SK-N-DZ (cell line): ENCODE measurements at places on chromosomes 13 and 19.

DNA sequence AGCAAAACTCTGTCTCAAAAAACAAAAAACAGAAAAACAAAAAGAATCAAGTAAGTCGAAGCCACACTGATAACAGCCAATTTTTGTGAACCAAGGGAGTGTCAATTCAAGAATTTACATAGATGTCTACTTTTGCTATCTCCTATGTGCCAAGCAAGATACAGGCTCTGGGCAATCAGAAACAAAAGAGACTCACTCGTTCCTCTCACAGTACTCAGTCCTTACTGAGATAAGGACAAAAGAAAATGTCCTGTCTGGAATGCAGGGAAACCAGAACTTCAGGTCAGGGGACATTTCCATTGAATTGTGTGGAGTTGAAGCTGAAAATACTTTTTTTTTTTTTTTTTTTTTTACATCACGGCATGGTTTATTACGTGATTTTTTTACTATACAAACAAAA lies 53.0 kb downstream of the NLRP12 start:
- no peak for DNase-seq

GRCh38 chr13:91278888-91279287 lies 68.6 kb upstream of the MIR17HG start:
- DNase-seq, result no peak

DNA sequence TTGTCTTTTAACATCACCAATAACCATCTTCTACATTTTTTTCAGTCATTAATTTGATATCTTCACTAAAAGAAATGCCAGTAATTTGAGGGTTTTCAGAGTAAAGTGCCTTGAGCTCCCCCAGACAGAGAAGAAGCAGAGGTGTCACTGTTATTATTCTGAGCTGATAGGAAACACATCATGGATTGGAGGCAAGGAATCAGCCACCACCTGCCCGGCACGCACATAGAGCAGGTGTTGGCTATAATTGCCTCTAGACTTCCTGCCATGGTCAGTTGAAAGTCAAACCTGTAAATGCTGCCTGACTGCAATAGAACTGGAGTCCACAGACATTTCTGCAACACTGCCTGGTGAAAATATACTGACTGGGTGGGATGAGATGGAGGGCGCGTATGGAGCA lies 776.6 kb downstream of the UQCRFS1 start:
- DNase-seq, result no peak

GRCh38 chr19:18964121-18964520 lies 23.1 kb upstream of the HOMER3 start:
- no peak for DNase-seq

- DNase-seq, result no peak
These were observed 110.4 kb downstream of the URI1 start for GRCh38 chr19:30052122-30053075.

DNA sequence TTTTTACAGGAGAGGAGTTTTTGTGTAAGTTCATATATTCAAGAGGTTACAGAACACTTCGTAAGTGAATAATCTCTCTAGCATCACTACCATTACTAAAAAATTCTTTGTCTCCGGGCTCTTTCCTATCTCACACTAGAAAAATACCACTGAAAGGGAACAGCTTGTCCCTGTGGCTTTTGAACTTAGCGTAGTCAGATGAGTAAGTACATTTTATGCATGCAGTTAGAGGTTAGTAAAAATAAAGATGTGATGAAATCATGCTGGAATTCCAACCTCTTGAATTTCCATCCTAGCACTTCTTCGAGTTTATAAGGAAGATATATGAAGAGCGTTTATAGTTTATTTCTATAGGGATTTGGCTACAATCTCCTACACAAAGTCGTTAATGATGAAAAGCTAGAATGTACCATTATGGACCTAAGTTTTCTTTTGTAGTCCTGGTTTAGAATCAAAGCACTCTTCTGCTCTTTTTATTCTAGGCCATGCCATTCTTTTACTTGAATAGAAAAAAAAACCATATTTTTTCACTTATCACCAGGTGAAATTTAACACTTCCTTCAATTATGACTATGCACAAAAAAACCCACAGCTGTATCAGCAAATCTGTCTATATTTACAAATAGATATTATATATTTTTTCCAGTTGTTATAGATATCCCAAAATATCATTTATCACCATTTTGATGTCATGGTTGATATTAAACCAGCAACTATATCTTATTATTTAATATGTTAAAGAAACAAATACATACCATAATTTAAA lies 139.9 kb upstream of the PCDH9 start:
- no peak for DNase-seq

- DNase-seq, result no peak
These were observed 57.0 kb downstream of the DNM2 start for GRCh38 chr19:10774893-10775292.

DNA sequence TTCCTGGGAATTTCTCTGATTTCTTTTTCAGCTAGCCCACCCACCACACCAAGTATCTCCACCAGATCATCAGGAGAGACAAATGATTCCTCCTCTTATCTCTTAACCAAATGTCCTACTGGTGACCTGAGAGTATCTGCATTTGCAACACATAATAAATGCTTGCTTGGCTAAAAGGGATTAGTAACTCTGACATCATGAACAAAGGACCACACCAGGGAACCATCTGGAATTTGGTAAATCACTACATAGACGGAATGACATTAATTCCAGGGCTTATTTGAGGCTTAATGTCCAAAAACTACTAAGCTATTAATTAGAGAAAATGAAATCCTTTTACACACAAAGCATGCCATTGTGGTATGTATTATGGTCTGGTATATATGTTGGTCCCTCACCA lies 139.0 kb downstream of the RAP2A start:
- DNase-seq, result no peak

DNA sequence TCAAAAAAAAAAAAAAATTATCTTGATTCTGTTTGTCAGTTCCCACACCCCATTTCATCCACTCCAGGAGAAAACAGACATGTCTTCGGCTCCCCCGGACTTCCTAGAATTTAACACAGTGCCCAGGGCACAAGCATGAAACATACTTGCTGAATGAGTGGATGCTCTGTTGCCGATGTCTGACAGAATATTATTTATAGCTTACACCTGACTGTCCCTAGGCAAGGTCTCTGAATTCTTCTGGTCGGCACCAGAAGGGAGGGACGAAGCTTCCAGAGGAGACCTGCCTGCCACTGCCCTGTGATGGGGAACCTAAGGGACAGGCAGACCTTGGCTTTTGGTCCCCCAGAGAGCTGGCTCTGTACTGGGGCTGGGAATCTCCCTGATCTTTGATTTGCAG lies 43.9 kb upstream of the PEG3 start:
- DNase-seq, result no peak

GRCh38 chr13:51222686-51223559 lies 725 bp downstream of the FAM124A start:
- DNase-seq, result peak; percentile 78

GRCh38 chr13:44904967-44905366 lies 84.3 kb downstream of the NUFIP1 start:
- no peak for DNase-seq

GRCh38 chr19:19816679-19817078 lies 4.9 kb downstream of the ZNF506 start:
- DNase-seq, result no peak

GRCh38 chr19:18860725-18861124 lies 29.0 kb downstream of the UPF1 start:
- no peak for DNase-seq

GRCh38 chr13:30685320-30685859 lies 50.0 kb upstream of the ALOX5AP start:
- DNase-seq, result no peak

GRCh38 chr19:29680447-29680846 lies 15.2 kb downstream of the PLEKHF1 start:
- DNase-seq, result no peak

DNA sequence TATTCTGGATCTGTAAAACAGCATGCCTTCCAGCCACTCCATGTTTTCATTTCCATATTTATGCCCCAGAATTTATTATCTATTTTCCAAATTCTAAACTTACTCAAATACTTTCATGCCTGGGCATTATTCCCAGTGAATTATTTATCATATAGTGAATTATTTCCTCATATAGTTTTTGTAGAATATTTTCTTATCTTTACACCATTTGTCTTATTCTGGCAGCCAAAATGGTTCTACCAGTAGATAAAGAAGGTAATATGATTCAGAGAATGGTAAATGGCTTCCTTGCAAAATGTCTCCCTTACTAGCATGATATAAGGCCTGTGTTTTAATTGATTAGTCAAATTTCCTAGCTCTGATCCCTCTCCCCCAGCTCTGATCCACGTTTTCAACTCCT lies 305.8 kb downstream of the SPRY2 start:
- no peak for DNase-seq

DNA sequence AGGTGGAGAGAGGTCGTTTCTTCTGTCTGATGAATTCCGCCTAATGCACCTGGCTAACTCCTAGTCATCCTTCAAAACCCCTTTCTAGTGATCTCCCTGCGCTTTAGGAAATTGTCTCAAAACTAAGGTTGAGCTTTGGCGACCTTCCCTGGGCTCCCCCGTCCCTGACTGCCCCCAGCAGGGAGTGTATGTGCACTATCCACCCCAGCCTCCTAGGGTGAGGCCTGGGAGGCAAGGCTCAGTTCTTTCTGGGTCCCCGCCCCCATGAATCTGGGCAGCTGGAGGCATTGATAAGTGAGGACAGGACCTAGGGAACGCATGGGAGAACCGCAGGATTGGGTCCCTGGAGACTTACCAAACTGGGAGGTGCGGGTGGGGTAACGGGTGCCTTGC lies 378 bp downstream of the TLE6 start:
- no peak for DNase-seq

GRCh38 chr13:99722931-99723330 lies 221.7 kb downstream of the TM9SF2 start:
- DNase-seq, result no peak

- no peak for DNase-seq
These were observed 23.0 kb upstream of the CYSLTR2 start for GRCh38 chr13:48630773-48631172.
